Activated CD8-positive, alpha-beta memory T cell treated with anti-CD3 and anti-CD28 coated beads, Interleukin-2, amount 50 U/mL, for 4 hours (primary cell): ENCODE measurements at places on chromosomes 7 and 10.
A peak's percentile ranks its signal among the peaks of the same experiment; 100 is the strongest.

DNA sequence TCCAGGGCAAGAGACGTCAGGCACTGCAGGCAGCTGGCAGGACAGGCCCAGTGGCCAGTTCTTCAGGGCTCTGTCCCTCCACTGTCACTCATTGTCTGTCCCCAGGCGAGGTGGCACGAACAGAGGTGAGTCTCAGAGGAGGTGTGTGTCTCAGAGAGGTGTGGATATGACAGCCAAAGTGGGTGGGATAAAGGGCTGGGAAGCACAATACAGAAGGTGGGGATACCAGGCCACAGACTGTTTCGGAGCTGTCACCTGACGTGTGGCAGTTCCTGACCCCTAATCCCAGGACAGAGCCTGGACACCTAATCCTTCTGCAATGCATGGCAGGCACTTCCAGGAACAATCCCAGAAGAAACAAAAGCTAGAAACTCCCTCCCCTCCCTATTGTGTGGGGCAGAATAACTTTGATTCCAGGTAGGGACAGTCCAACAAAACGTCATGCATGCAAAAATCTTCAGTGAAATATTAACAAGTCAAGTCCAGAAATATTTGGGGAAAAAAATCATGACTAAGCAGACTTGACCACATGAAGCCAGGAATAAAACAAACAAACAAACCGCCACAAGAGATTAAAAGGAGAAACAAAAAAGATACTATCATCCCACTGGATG, 11.6 kb downstream of the KLRG2 start:
- no peak for DNase-seq

DNA sequence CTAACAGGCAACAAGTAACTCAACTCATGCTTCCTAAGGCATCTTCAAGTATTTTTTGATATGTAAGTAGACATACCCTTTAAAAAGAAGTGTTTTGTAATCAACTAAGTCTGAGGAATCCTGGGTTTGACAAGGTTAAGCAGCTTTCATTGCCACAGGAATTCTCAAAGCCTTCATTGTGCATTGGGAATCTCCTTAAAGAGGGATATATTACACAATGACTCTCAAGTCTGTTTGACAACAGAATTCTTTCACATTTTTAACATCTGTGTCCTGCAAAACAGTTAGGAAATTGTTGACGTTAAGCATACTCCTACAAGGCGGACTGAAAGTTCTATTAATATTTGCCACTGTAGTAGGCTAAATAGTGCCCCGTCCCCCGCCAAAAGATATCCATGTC, 71.4 kb downstream of the SGMS1 start:
- no peak for DNase-seq

DNA sequence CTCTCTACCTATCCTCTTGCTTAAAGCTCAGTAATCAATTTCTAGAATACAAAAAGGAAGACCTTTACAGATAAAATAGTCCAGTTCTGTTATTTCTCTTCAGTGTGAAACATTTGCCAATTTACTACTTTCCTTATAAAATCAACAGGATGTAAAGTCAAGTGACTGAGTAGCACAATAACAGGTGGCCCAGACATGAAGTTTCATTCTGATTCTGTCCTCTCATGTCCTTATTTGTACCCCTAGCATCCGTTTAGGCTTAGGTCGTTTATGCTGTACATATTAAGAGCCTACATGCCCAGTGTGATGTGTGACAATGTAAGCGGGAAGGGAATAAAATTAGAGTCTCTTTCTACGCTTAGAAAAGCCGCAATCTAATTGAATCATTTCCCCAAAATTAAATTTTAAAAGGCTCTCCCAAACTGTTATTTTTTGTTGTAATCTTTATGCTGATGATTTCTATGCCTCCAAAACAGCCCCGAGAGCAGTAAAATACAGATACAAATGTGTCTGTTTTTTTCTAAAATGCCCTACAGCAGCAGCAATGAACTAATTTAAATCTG, 29.1 kb downstream of the EPC1 start:
- DNase-seq = no peak

- no peak for DNase-seq
Observed at GRCh38 chr10:12971001-12971788, 30.3 kb downstream of the CCDC3 start.

DNA sequence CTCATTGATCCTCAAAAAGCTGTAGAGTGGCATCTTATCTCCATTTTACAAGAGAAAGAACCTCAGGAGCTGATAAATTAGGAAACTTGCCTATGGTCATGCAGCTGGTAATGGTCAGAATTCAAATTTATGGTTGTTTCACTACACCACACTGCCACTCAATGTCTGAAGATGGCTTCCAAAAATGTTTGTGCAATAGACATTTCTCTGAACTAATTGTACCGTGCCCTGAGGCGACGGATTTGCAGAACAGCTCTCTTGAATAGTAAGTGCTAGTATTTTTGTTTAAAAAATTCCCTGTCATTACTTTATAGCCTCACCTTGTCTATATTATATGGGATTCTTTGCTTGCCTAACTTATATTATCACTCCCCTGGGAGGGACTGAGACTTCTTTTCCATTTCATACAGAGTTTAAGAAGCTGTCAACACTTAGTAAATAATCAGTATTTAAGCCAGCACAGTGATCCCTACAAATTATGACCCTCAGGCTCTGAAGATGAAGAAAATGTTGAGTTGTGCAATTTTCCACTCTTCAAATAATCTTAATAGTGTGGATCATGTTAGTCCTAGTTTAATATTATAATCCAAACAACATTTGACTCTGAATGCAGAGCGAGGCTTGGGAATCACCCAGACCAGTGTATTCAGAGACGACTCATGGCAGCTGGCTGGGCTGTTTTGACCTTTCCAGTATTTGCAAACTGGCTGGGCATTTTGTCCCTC, 346.6 kb downstream of the PTEN start:
- no peak for DNase-seq

- DNase-seq = peak; percentile 12
Observed at GRCh38 chr7:376306-377079, 86.5 kb downstream of the FOXL3 start.

DNA sequence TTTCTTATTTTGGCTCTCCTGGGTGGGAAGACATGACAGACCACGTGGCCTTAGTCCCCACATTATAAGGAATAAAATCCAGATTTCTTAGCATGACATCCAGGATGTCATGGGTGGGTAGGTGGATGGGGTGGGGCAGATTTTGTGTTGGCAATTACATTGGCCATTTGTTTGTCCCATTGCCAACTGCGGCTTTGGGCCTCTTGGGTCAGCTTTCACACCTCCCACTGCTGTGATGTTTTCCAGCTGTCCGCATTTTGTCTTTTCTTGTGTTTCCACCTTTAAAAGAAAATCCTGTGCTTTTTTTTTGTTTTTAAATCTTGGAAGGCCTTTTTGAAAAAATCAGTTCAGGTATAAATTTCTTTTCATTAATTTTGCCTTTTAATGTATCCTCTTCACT, 237.0 kb downstream of the SDK1 start:
- no peak for DNase-seq

DNA sequence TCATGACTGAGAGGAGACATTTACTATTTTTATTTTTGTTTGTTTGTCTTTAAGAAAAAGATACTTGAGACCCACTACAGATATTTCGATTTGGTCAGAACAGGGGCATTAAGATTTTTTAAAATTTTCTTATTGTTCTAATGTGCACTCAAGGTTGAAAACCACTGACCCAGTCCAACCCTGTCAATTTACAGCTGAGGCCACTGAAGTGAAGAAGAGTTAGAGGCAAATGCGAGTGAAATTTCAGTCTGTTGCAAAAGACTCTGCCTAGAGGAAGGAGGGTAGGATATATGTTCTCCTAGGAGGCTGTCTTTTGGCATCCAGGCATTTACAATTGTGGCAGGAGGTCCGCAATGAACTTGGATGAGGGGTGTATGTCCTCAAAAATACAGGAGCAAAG, 396.3 kb downstream of the RPS24 start:
- DNase-seq = no peak

DNA sequence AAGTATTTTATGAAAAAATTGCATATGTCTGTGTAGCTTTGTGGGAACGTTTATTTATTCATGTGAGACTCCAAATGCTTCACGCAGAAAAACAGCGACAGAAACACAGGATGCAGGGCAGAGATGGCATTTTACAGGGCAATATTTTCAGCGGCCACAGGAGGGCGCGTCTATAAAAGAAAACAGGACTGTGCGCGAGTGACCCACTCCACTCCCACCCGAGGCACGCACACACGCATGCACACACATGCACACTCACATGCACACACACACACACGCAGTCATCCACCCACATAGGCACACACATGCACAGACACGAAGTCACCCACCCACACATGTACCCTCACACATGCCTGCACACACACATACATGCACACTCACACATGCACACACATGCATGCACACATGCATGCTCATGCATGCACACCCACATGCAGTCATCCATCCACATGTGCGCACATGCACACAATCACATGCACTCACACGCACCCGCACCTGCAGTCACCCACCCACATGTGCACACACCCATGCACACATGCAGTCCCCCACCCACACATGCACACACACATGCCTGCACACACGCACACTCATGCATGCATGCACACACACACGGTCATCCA, 96.3 kb downstream of the DNAJB6 start:
- DNase-seq = peak; percentile 60

DNA sequence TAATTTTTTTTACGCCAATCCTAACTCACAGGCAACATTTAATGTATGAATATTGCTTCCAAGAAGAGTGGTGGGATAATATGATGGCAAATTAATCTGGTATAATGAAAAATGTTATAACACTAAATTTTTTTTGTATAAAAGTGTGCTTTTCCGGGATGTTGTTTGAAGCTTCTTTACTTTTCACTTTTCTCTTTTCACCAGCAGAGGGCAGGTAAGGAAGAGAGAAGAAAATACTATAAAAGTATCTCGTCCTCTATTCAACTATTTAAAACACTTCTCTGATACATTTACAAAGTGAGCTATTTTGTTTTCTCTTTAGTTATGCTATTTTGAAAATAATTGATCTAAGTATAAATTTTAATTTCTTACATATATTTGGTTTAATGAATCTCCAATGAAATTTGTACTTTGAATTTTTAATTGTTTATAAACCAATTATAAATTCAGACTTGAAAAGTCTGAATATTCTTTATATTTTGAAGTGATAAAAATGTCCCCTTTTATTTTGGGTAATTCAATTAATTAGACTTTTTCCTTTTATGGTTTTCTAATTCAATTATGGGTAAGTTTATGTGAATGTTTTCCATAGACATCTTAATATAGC, 20.7 kb upstream of the CFTR start:
- no peak for DNase-seq

GRCh38 chr7:21999896-22000295, 54.2 kb upstream of the CDCA7L start:
- DNase-seq = no peak

- no peak for DNase-seq
Observed at GRCh38 chr7:36589391-36589790, 134.9 kb downstream of the AOAH start.

GRCh38 chr10:122190176-122190943, 80.7 kb upstream of the BTBD16 start:
- no peak for DNase-seq

GRCh38 chr7:70598976-70599375, 533.0 kb upstream of the GALNT17 start:
- DNase-seq = no peak

DNA sequence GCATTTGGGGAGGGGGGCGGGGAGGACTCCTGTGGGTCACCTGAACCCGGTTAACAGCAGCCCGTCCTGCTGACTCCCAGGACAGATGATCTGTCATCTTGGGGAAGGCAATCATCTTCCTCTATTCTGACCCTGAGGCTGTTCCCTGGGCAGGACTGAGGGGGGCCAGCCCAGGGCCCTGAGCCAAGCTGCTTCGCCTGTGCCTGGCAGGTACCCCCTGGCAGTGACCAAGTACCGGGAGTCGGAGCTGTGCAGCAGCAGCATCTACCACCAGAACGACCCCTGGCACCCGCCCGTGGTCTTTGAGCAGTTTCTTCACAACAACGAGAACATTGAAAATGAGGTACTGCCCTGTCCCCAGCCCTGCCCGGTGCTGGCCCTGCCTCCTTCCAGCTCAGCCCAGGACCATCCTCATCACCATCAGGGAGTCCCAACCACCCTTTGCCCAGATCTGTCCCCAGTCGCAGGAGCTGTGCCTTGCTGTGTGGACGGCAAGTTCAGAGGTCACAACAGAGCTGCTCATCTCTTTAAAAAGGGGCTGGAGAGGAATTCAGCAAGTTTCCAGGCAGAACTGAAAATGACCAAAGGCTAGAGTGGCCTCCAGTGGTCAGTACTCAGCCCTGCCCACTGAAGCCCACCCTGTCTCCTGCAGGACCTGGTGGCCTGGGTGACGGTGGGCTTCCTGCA, 8.1 kb downstream of the AOC1 start:
- DNase-seq = no peak

- no peak for DNase-seq
Observed at GRCh38 chr7:10646194-10646593, 327.5 kb upstream of the PHF14 start.

GRCh38 chr10:30353851-30354250, 4.8 kb upstream of the MTPAP start:
- DNase-seq = no peak
